ENCODE measurements at places on chromosomes 3 and 15.

DNA sequence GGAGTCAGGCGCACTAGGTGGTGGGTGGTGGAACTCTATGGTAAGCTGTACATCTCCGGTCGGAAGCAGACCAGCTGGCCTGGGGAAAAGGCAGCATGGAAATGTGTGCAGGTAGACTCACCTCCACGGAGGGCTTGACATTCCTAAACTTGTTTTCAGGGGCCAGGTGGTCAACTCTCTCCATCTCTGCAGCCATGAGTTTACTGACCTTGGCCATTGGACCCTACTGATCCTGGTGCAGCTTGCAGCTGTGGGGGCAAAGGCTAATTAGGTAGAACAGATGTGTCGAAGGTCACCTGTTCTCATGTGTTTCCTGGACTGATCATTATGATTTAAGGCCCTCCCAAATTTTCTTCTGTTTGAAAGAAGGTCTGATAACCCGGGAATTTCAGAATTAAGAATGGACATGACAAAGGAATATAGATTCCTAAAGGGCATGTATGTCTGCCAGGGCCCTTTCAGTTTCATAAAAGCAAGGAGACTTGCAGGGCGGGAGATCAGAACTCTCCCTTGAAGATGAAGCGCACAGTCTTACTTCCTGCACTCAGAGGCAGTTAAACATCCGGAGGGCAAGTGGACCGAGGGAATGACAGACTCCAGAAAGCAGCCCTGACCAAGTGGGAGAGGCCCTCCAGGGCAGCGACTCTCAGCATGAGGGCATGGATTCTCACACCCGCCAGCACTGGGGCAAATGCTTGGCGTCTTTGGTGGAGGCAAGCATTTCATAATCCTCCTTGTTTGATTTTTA is 56.1 kb upstream of the CMTM7 start:
- peaks cover 32% of the 10 kb centered on the region for H3K4me1 ChIP-seq
- no peak overlapping the region for H3K4me3 ChIP-seq
- no peaks in the 10 kb centered on the region for H3K27me3 ChIP-seq
- no peak for DNase-seq
- no peaks in the 10 kb centered on the region for H3K36me3 ChIP-seq

- H3K27me3 ChIP-seq: no peaks in the 10 kb centered on the region
- H3K4me3 ChIP-seq: no peak overlapping the region
- H3K27ac ChIP-seq: no peak overlapping the region
- no peak for DNase-seq
These were observed 19.3 kb downstream of the ALCAM start for GRCh38 chr3:105385819-105386508.

DNA sequence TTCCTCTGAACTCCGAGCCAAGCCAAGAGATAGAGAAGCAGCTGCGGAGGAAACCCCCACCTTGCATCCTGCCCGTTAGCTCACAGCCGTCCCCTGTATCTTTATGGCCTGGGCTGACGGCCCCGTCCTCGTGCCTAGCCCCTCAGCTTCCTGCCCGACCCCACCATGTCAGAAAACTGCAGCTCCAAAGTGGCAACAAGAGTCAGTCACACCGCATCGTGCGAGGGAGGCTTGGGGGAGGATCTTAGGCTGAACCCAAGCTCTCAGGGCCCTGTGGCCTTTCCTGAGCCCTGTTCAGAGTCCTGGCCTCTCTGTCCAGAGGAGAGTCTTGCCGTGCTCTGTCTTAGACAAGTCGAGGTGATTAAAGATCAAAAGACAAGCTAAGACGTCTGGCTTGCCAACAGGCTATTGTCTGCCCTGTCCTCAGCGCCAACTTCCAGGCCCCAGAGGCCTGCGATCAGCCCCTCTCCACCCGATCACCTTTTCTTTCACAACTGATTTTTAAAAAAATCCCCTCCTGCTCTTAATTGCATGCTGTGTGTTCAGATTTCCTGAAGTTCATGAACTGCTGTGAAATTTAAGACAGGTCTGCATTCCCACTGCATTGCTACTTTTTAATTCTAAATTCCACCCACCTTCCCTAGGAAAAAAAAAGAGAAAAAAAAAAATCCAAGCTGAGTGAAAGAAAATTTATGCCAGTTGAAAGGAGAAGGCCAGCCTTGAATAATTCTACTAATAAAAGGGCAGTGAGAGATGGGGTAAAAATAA is 89.7 kb upstream of the WNT5A start:
- no peak for DNase-seq
- no peak overlapping the region for H3K27ac ChIP-seq
- H3K36me3 ChIP-seq: no peaks in the 10 kb centered on the region
- H3K27me3 ChIP-seq: peaks cover 6% of the 10 kb centered on the region

GRCh38 chr3:94009608-94010007 is 18.8 kb downstream of the STX19 start:
- no peak overlapping the region for H3K27ac ChIP-seq
- peaks cover 3% of the 10 kb centered on the region for H3K4me1 ChIP-seq
- H3K36me3 ChIP-seq: peaks cover 12% of the 10 kb centered on the region
- H3K27me3 ChIP-seq: no peaks in the 10 kb centered on the region
- H3K4me3 ChIP-seq: no peak overlapping the region

GRCh38 chr3:10542518-10542917 is 37.1 kb upstream of the ATP2B2 start:
- DNase-seq: no peak
- H3K27ac ChIP-seq: no peak overlapping the region
- H3K36me3 ChIP-seq: no peaks in the 10 kb centered on the region
- no peak overlapping the region for H3K4me3 ChIP-seq

GRCh38 chr3:183637106-183637486 is 1.7 kb downstream of the KLHL24 start:
- peaks cover 9% of the 10 kb centered on the region for H3K27me3 ChIP-seq
- H3K27ac ChIP-seq: peak overlapping the region; percentile 90
- peak overlapping the region; percentile 90 for H3K4me3 ChIP-seq
- DNase-seq: no peak

GRCh38 chr3:13370609-13371008 is 49.5 kb downstream of the NUP210 start:
- no peaks in the 10 kb centered on the region for H3K4me1 ChIP-seq
- no peak overlapping the region for H3K27ac ChIP-seq
- no peak for DNase-seq

- H3K4me1 ChIP-seq: peaks cover 11% of the 10 kb centered on the region
- no peaks in the 10 kb centered on the region for H3K36me3 ChIP-seq
- no peaks in the 10 kb centered on the region for H3K27me3 ChIP-seq
- no peak overlapping the region for H3K4me3 ChIP-seq
These were observed 185.2 kb downstream of the FOXP1 start for GRCh38 chr3:71398157-71398836.

DNA sequence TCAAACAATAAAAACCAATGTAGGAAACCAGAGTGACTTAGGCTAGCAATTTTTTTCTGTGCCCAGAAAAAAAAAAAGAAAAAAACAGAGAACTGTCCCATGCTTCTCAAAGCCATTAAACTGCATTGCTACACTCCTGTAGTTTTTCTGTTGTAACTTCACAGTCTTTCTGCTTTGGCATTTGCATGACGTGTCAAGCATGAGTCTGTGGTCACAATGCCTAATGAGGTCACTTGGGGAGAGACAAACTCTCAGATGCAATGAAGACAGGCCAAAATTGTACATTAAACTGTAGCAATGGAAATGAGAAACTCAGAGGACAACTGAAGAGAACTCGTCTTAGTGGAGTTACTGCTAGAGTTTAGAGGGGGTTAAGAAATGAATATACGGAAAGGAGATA is 30.8 kb downstream of the CCDC80 start:
- no peak overlapping the region for H3K27ac ChIP-seq
- H3K4me1 ChIP-seq: peaks cover 17% of the 10 kb centered on the region
- no peak for DNase-seq
- no peak overlapping the region for H3K4me3 ChIP-seq

- H3K27me3 ChIP-seq: peaks cover 5% of the 10 kb centered on the region
- H3K4me3 ChIP-seq: no peak overlapping the region
These were observed 5.1 kb upstream of the SPINT1 start for GRCh38 chr15:40838756-40839155.

GRCh38 chr15:73075160-73075859 is 23.0 kb downstream of the NEO1 start:
- H3K27ac ChIP-seq: no peak overlapping the region
- DNase-seq: no peak
- H3K4me3 ChIP-seq: no peak overlapping the region
- H3K4me1 ChIP-seq: peaks cover 32% of the 10 kb centered on the region

GRCh38 chr3:54986294-54986693 is 58.4 kb upstream of the LRTM1 start:
- H3K4me3 ChIP-seq: no peak overlapping the region
- peak overlapping the region; percentile 25 for H3K27ac ChIP-seq
- no peaks in the 10 kb centered on the region for H3K27me3 ChIP-seq
- DNase-seq: no peak

- H3K27me3 ChIP-seq: peaks cover 3% of the 10 kb centered on the region
- H3K27ac ChIP-seq: peak overlapping the region; percentile 74
- H3K36me3 ChIP-seq: peaks cover 38% of the 10 kb centered on the region
- DNase-seq: no peak
- peak overlapping the region; percentile 7 for H3K4me3 ChIP-seq
- H3K4me1 ChIP-seq: peaks cover 9% of the 10 kb centered on the region
These were observed 74.8 kb downstream of the TMEM39A start for GRCh38 chr3:119388577-119388976.

- peak overlapping the region; percentile 17 for H3K27ac ChIP-seq
- DNase-seq: peak; percentile 71
- peaks cover 5% of the 10 kb centered on the region for H3K27me3 ChIP-seq
- peak overlapping the region; percentile 24 for H3K4me3 ChIP-seq
- H3K4me1 ChIP-seq: peaks cover 6% of the 10 kb centered on the region
- H3K36me3 ChIP-seq: no peaks in the 10 kb centered on the region
These were observed 111.7 kb downstream of the NUP210 start for GRCh38 chr3:13308380-13308801.

- H3K36me3 ChIP-seq: peaks cover 21% of the 10 kb centered on the region
- DNase-seq: peak; percentile 26
- peak overlapping the region; percentile 98 for H3K27ac ChIP-seq
These were observed 16.4 kb downstream of the CCDC12 start for GRCh38 chr3:46960081-46960701.

DNA sequence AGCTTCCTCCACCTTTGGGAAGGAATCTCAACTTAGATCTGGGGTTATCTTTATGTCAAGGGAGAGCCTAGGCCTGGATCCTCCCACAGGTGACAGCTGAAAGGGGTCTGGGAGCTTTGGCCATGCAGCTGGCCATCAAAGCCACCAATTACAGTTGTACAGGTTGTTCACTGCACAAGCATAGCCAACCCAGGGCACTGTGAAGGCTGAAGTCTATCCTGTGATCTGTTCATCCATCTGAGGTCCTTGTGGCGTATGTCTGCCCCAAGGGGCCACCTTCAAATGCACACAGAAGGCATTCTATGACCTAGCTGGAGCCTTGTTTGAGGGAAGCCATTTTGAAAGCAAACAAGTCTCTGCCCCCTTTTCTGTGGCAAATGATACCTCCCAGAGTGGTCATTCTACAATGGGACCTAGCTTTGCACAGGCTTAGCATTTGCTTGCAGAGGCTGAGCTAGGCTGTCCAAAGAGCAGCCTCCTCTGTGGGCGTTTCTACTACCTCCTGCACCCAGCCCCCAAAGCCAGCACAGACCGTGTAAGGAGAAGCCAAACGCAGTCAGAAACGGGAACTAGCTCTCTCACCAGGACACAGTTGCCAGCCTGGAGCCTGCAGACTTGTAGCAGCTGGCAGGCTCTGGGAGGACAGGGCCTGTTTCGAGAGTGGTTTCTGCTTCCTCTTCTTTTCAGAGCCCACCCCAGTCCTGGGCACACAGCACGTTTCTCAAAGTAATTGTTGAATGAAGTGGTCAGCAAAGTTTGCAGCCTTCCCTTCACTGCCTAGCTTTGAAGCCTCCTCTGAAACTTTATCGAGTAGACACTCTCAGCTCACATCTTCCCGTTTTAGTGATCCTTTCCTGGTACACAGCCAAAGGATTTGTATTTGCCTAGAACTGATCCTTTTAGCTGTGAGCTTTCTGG is 157.3 kb upstream of the SMAD3 start:
- H3K27me3 ChIP-seq: no peaks in the 10 kb centered on the region
- H3K4me3 ChIP-seq: no peak overlapping the region
- H3K27ac ChIP-seq: no peak overlapping the region
- no peak for DNase-seq
- H3K4me1 ChIP-seq: peaks cover 4% of the 10 kb centered on the region

GRCh38 chr15:63475707-63476106 is 28.7 kb upstream of the USP3 start:
- peaks cover 5% of the 10 kb centered on the region for H3K36me3 ChIP-seq
- H3K4me1 ChIP-seq: peaks cover 21% of the 10 kb centered on the region
- no peak for DNase-seq
- H3K27ac ChIP-seq: no peak overlapping the region
- no peak overlapping the region for H3K4me3 ChIP-seq

- no peak overlapping the region for H3K27ac ChIP-seq
- H3K4me1 ChIP-seq: no peaks in the 10 kb centered on the region
- no peak overlapping the region for H3K4me3 ChIP-seq
- no peaks in the 10 kb centered on the region for H3K36me3 ChIP-seq
- DNase-seq: no peak
These were observed 58.4 kb downstream of the PPARG start for GRCh38 chr3:12347301-12347700.

GRCh38 chr15:52241489-52241888 is 50.3 kb upstream of the GNB5 start:
- H3K27me3 ChIP-seq: peaks cover 5% of the 10 kb centered on the region
- H3K4me3 ChIP-seq: no peak overlapping the region
- peaks cover 34% of the 10 kb centered on the region for H3K36me3 ChIP-seq

DNA sequence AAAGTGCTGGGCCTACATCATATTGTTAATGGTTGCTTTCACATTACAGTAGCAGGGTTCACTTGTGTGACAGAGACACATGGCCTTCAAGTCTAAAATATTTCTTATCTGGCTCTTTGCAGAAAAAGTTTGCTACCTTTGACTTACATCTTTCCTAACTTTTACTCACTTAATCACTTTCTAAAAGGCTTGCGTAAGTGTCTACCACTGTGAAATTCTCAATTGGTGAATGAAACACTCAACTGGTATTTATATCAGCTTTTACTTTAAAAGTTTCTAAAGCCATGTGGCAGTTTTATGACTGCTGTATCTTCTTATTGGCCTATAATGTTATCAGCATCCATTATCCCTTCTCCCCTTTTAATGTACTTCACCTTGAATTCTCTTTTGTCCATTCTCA is 554.5 kb downstream of the ZIC1 start:
- H3K27ac ChIP-seq: no peak overlapping the region
- no peaks in the 10 kb centered on the region for H3K36me3 ChIP-seq
- H3K27me3 ChIP-seq: no peaks in the 10 kb centered on the region
- peaks cover 6% of the 10 kb centered on the region for H3K4me1 ChIP-seq

- no peaks in the 10 kb centered on the region for H3K4me1 ChIP-seq
- H3K4me3 ChIP-seq: no peak overlapping the region
- H3K27me3 ChIP-seq: peaks cover 4% of the 10 kb centered on the region
- H3K27ac ChIP-seq: no peak overlapping the region
These were observed 69.0 kb upstream of the LPP start for GRCh38 chr3:188084752-188085583.

Measured in endothelial cell (in vitro differentiated cells).